ENCODE measurements at places on chromosomes 4 and X.

DNA sequence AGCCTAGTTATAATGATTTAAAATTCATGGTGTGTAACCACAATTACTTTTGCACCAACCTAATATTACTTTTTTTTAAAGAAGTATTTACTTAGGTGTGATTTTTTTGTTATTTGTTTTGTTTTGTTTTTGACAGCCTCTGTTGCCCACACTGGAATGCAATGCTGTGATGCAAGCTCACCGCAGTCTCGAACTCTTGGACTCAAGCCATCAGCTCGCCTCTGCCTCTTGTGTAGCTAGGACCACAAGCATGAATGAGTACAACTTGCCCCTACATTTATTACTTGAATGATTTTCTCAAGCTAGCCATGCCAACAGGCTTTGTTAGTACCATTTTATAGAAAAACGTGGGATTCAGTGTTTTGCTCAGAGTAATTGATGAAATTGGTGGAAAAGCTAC lies 488.8 kb upstream of the CPEB2 start:
- DNase-seq, result no peak

- no peak for DNase-seq
These were observed 37.4 kb upstream of the MTMR1 start for GRCh38 chrX:150655788-150656187.

GRCh38 chr4:102299354-102300107 lies 45.8 kb downstream of the SLC39A8 start:
- peak; percentile 3 for DNase-seq

- DNase-seq, result no peak
These were observed 80.3 kb downstream of the PPEF2 start for GRCh38 chr4:75821966-75822365.

DNA sequence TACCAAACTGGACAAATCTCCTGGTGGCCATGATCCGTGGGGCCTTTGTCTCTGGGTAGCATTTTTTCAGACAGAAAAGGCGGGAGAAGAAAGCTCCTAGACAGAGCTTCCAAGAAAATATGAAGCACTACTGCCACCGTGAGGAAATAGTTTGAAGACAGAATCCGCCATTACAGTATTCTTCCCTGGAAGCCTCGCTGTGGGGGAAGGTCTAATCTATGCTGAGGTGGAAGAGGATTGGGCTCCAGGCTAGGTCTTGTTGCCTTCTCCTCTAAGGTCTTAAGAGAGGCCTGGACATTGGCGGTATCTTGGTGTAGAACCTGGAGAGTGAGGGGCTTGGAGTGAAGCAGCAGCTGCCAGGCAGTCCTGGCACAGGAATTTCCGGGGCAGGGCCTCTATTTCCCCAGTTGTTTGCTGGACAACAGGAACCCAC lies 218.9 kb downstream of the OR13H1 start:
- peak; percentile 67 for DNase-seq

DNA sequence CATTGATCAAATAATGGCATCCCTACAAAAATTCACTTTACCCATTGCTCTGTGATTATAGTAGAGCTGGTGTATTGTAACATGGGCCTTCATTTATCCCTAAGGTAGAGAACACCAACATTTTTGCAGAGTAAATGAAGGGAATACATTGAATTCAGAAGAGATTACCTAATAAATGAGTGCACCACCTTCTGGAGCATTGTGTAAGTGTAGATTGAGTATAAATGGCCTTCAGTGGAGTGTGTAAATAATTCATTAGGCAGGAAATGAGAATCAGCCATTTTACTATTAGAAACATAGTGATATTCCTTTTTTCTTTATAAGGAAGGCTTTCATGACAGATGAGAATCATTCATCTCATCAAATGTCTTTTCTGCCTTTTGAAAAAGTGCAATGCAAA lies 155.8 kb downstream of the FAM47B start:
- no peak for DNase-seq

DNA sequence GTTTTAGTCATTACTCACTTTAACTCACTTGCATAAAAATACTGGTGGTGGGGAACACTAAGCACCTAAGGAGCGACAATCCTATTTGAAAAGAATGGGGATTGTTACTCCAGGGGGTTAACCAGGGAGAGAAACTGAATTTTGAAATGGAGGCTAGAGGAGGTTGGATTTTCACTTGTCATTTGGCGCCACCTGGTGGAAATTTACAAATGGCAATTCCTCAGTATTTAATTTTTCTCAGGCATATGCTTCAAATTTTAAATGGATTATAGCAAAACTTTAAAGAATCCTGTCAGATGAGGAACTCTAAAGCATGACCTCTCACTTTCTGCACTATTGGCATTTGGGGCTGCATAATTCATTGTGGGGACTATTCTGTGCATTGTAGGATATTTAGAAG lies 2.7 kb upstream of the GEMIN8 start:
- DNase-seq, result peak; percentile 70

DNA sequence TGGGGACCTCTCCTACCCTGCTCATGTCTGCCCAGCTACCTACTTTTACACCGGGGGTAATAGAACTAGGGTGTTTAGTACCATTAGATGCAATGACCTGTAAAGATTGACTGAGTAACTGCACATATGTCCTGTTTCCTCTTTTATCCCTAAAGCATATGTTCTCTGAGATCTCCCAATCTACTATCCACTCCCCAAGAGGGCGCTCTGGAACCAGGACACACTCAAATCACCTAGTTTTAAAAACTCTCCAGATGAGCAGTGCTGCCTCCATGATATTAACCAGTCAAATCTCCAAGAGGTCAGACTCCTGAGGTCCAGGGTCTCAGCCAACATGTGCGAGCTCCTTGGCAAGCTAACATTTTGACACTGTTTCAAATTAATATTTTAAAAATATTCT lies 87.0 kb upstream of the TSPAN5 start:
- DNase-seq, result no peak

GRCh38 chr4:117654079-117654478 lies 380.2 kb upstream of the NDST3 start:
- DNase-seq, result no peak

DNA sequence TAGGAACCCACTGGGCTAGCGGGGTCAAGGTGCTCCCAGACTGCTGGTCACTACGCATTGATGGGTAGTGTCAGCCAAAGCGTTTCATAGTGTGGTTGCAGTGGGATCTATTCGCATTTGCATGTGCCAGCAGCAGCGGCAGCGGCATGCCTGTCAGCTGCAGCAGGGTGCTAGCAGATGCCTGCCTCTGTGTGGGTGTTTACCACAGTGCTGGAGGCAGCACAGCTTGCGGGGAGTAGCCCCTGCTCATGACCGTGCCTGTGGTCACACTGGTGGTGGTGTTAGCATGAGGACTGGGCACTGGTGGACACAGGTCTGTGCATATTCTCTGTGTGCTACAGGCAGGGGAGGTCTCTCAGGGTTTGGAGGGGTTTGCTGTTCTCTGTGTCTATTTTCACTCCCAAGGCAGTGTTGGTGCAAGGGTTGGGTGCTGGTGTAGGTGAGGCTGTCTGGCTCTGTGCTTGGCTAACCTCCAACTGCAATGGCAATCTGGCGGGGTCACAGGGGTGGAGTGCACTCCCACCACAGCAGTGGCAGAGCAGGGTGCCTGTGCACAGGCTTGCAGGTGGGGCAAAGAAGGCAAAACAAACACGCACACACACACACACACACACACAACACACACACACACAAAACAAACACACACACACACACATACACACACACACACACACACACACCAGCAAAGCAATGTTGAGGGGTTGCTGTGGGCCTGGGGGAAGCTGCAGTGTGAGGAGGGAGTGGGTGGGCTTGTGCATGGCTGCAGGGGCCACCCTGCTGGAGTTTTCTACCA lies 184.4 kb downstream of the GLUD2 start:
- no peak for DNase-seq

GRCh38 chr4:109562457-109563239 lies 2.6 kb downstream of the MCUB start:
- DNase-seq, result no peak

- DNase-seq, result no peak
These were observed 73.0 kb downstream of the LUZP4 start for GRCh38 chrX:115362334-115363095.

- DNase-seq, result no peak
These were observed 171.1 kb downstream of the PDGFRA start for GRCh38 chr4:54400188-54400587.

- no peak for DNase-seq
These were observed 47.4 kb upstream of the GPM6B start for GRCh38 chrX:13864264-13864663.

GRCh38 chr4:78464265-78464664 lies 87.3 kb upstream of the ANXA3 start:
- DNase-seq, result no peak

- DNase-seq, result peak; percentile 55
These were observed 58.5 kb upstream of the PRDM8 start for GRCh38 chr4:80138551-80139538.

DNA sequence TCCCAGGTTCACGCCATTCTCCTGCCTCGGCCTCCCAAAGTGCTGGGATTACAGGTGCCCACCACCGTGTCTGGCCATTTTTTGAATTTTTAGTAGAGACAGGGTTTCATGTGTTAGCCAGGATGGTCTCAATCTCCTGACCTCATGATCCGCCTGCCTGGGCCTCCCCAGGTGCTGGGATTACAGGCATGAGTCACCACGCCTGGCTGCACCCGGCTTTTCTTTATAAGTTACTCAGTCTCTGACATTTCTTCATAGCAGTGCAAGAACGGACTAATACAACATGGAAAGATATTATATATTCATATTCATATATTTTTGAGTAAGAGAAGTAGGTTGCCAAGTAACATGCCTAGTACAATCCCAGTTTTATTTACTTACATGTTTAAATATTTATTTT lies 22.9 kb downstream of the SHROOM3 start:
- no peak for DNase-seq

- DNase-seq, result no peak
These were observed 70.7 kb downstream of the TMEM47 start for GRCh38 chrX:34586346-34586911.

DNA sequence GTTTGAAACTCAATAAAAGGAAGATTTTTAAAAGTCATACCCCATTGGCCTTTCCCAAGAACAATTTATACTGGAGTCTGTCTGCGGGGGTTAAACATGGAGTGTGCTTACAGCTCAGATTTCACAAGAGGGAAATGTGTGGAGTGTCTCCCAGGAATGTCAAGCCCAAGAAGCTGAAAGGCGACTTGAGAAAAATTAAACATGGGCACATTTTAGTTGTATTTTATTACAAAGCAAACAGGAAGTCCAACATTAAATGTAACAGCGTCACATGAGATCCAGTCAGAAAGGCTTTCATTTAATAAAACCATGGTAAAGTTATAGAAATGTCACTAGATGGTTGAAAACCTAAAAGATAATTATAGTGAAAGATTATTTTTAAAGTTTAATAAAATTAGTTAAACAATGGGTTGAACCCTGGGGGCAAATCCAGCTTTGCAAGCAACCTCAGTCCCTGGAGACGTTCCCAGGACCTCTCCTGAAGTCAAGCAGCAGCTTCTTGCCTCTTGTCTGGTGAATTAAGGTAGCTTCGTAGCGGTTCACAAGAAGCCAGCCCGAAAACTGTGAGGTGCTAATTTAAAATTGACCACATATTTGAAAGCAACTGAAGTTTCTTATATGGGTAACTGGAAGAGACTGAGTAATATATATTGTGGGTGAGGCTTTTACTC lies 168.4 kb upstream of the EDNRA start:
- no peak for DNase-seq

- no peak for DNase-seq
These were observed 7.8 kb downstream of the PAPSS1 start for GRCh38 chr4:107712236-107712635.

DNA sequence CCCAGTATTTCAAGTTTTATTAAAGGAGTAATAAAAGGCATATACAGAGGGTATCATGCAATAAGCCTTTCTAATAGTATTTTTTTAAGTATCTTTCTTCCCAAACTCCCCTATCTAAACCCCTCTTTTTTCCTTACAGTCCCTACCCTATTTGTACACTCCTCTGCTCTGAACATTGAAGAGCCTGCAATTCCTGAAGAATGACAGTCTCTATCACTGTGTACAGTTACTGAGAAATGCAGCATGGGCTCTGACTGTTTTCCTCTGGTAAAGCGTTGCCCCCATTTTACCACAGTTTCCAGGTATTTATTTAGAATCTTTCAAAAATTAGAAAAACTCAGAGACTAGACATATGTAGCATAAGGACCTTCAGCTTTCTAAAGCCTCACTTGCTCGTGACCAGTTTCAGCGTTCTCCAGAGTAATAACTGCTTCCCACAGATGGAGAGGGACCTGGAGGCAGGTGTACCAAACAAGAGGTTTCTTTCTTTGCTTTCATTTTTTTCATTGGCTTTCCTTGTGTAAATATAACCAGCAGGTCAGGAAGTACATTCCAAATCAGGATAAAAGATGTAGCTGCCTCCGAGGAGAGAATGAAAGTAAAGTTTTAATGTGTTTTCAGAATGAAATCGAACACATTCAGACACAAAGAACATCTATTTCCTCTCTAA lies 230.8 kb downstream of the CFAP299 start:
- DNase-seq, result no peak

- DNase-seq, result no peak
These were observed 11.5 kb upstream of the GPM6B start for GRCh38 chrX:13828392-13828791.

DNA sequence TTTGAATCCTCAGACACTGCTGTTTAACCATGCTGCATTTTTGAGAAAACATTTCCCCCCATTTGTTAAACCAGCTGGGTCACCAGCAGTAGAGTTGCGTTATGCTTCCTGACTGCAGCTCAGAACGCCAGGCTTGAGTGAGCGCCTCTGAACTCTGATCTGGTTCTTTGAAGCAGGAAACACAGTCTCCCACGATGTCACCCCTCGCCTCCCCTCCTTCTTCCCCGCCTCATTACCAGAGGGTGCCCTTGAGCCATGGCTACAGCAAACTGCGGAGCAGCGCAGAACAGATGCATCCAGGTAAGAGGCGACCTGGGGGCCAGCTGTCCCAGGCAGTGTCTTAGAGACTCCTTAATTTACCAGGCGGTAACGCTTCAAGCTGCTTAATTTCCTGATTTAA lies 78.4 kb downstream of the REPS2 start:
- DNase-seq, result no peak

DNA sequence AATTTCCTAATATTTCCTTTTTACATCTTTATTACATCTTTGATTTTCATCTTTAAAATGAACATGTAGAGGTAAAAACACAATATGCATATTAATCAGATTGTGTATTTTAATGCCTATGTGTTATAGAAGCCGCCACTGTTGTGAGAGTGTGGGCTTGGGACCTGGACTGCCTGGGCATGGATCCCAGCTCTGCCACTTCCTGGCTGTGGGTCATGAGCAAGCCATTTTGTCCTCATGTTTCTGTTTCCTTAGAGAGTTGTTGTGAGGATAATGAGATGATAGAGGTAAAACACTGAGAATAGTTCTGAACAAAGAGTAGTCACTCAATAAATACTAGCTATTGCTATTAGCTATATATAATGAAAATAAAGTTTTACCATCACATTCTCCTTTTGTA lies 38.4 kb upstream of the SCOC start:
- DNase-seq, result no peak

GRCh38 chr4:186943411-186943810 lies 219.8 kb upstream of the FAT1 start:
- DNase-seq, result no peak

- no peak for DNase-seq
These were observed 121.8 kb upstream of the ADAMTS3 start for GRCh38 chr4:72690771-72691170.
